IPS DF 6.9 (cell line): ENCODE measurements at places on chromosomes 12 and 14.

DNA sequence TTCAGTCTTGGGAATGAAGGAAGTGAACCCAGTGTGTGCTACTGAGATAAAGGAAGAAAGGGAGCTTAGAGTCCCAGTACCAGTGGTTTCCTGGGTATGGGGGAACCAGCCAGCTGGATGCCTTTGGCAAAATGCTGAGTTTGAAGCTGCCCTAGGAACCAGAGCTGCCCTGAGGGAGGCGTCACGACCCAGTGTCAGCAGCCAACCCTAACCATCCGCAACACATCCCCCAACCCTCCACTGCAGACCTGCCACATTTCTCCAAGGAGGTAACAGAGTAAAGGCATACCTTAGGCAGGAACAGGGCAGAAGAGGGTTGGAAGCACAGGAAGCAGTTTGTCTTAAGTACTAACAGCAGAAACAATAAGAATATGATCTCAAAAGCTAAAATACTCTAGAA, 28.6 kb downstream of the PRDM4 start:
- DNase-seq = no peak

GRCh38 chr14:101360054-101360911, 201.0 kb upstream of the DIO3 start:
- DNase-seq = no peak

GRCh38 chr12:27534765-27535161, 10.8 kb downstream of the PPFIBP1 start:
- DNase-seq = no peak

GRCh38 chr14:38150075-38150474, 57.6 kb upstream of the SSTR1 start:
- no peak for DNase-seq

DNA sequence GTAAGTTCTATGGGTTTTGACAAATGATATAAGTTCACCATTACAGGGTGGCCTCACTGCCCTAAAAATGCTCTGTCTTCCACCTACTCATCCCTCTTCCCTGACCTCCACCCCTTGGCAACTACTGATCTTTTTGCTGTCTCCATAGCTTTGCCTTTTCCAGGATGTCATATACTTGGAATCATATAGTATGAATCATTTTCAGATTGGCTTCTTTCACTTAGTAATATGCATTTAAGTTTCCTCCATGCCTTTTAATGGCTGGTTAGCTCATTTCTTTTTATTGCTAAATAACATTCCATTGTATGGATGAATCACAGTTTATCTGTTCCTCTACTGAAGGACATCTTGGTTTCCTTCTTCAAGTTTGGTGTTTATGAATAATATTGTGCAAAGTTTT, 14.0 kb upstream of the PEX5 start:
- no peak for DNase-seq

DNA sequence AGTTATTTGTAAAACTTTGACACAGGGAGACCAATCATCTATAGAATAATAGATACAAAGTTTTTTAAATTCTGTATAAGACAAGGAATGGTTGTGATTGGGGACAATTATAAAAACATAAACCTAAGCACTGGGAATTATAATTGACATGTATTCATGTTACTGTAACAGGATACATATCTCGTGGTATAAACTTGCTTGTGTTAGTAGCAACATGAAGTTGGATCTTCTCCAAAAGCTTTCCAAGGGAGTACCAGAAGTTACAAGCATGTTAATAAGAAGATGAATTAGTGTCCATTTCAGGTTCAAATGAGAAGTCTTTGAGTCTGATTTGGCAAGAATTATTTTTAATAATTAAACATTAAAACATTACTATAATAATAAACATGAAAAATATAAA, 42.2 kb downstream of the CDKL1 start:
- DNase-seq = no peak

- no peak for DNase-seq
These were observed 153.0 kb upstream of the CAND1 start for GRCh38 chr12:67116134-67116533.

DNA sequence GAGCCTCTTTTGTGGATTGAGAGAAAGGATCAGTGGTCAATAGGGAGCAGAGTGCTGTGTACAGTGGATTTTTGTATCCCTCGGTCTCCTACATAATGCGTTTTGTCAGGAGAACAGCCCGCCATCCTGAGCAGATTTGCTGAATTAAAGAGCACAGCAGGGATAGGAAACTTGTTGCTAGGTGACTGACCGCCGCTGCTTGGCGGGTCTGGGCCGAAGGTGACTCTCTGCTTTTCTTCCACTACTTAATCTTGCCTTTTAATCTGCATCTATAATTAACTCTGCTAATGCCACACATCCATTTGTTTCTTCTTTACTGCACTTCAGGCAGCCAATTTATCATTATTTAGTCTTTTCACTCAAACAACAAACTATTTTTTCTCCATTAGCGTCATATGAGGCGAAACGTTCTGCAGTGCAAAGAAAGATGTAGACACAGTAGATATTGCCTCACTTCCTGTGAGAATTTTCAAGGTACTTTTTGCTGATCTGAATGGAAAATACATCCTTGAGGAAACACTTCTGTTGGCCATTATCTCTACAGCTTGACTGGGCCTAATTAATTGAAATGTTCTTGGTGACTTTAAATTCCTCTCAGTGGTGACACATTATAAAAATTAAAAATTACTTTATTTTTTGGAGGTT, 108.0 kb downstream of the PPM1A start:
- no peak for DNase-seq
